HFFc6 (cell line): ENCODE measurements at places on chromosomes 12 and 14.
A peak's percentile ranks its signal among the peaks of the same experiment; 100 is the strongest.

- DNase-seq, result no peak
Measured at GRCh38 chr12:105836242-105836622, 302.5 kb downstream of the NUAK1 start.

- DNase-seq, result no peak
Measured at GRCh38 chr12:68114606-68115005, 44.9 kb downstream of the IFNG start.

- peak; percentile 36 for DNase-seq
Measured at GRCh38 chr14:104048758-104049507, 36.6 kb upstream of the ASPG start.

- DNase-seq, result peak; percentile 81
Measured at GRCh38 chr12:88207921-88208620, 66.0 kb downstream of the TMTC3 start.

GRCh38 chr12:10453156-10453555, at the start of gene KLRC1:
KLRC1 (minus strand) TSS chr12:10453377; CDS start chr12:10451156, 2,221 bp downstream.
- DNase-seq, result no peak

DNA sequence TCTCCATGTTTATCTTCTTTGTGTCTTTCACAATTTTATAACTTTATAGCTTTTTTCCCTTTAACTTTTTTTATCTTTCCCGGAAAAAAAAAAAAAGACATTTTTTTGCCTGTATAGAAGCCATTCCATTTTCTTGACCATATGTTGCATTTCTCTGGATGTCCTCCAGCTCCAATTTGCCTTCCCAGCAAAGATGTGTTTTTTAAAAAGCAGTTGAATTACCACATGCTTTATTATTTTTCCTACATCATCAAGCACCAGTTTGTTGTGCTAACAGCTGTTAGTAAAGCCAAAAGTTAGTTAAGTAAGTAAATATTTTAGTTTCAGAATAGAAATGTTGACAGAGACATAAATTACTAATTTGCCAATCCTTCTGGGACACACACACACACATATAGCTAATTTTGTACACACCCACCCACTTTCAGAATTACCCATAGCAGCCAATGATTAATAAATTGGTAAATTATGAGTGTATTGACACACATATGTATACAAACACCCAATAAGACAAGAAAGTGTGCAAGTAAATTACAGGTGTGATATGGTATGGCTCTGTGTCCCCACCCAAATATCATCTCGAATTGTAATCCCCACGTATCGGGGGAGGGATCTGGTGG, 118.3 kb downstream of the SLC38A6 start:
- no peak for DNase-seq

DNA sequence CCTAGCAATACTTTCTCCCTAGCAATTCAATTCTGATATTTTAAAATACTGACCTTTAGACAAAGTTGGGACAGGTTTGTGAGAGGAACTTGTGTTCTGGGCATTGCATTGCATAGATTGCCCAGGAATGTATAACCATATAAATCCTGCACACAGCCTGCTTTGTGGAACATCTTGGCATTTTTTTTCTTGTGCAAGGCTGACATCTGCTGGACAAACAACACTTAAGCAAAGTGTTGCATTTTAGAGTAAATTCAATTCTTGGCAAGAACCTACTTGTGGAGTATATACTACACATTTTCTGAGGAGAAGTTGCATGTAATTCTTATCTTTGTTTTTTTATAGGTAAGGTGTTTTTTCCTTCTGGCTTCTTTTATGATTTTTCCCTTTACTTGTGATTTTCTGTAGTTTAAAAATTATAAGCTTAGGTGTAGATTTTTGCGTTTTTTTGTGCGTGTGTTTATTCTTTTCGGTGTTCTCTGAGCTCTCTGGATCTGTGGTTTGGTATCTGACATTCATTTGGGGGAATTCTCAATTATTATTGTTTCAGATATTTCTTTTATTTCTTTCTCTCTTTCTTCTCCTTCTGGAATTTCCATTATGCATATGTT, 26.4 kb downstream of the TESPA1 start:
- DNase-seq, result peak; percentile 58

DNA sequence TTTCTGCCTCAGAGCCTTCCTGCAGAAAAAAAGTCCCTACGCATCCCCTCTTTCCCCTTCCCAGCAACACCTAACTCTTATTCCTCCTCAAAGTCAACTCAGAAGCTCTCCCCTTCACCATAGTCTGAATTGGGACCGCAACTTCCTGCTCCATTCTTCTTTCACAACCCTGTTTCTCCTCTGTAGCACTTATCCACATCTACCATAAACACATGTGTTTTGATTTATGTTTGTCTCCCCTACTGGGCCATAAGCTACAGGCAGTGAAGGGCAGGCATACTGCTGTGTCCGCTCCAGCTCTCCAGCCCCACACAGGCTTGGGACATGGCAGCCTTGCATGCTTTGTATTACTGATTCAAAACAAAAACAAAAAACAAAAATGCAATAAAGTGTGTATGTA, 5.9 kb downstream of the SDR9C7 start:
- no peak for DNase-seq

GRCh38 chr14:81453166-81453766, 53.1 kb upstream of the STON2 start:
- no peak for DNase-seq

DNA sequence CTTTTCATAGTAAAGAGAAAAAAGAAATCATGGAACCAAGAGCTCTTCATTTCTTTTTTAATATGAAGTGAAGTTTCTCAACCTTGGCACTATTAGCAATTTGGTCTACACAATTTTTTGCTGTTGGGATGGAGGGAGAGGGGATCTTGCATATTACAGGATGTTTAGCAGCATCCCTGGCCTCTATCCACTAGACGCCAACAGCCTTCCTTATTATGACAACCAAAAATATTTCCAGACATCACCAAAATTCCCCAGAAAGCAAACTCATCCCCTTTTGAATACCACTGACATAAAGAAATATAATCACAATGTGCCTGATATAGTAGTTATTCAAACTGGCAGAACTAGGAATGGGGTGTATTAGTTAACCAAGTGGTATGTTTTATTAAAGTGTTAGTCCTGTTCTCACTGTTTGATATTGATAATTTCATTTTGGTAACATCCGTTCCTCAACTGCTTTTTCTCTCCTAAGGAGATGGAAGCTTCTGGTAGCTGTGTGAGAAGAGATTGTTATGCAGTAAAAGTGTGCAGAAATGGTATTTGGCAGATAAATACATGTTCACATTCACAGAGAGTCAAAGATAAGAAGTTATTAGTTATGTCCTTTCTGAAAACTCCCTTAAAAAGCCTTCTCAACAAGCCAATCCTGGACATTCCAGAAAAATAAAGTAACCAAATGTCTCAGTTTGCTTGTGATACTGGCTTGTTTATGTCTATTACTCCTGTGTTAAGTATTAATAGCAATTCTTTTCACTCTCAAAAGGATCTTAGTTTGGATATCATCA, 699.9 kb downstream of the C12orf50 start:
- DNase-seq, result no peak

DNA sequence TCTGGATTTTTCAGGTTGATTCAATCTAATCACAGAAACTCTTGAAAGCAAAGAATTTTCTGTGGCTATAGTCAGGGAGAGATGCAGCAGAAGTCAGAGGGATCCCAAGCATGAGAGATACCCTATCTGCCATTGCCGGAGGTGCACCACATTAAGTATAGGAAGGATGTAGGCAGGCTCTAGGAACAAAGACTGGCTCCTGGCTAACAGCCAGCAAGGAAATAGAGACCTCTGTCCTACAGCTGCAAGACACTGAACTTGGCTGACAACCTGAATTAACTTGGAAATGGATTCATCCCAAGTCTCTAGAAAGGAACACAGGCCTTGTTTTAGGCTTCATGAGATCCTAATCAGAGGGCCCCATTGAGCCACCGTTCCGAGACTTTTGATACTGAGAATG, 364.9 kb upstream of the FLRT2 start:
- DNase-seq, result no peak

DNA sequence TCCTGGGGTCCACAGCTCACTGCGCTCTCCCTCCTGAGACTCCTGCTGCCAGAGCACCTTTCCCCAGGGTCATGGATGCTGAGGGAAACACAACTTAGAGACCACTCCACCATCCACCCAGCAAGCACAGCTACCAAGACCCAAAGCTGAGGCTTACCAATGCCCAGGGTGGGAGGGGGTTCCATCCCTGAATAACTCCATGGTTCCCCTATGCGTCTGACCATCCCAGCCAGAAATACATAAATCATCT, 36.3 kb downstream of the DAD1 start:
- no peak for DNase-seq

- DNase-seq, result peak; percentile 73
Measured at GRCh38 chr12:27865421-27865820, 85.4 kb upstream of the MANSC4 start.

GRCh38 chr14:101478096-101478495, 83.2 kb upstream of the DIO3 start:
- DNase-seq, result no peak

DNA sequence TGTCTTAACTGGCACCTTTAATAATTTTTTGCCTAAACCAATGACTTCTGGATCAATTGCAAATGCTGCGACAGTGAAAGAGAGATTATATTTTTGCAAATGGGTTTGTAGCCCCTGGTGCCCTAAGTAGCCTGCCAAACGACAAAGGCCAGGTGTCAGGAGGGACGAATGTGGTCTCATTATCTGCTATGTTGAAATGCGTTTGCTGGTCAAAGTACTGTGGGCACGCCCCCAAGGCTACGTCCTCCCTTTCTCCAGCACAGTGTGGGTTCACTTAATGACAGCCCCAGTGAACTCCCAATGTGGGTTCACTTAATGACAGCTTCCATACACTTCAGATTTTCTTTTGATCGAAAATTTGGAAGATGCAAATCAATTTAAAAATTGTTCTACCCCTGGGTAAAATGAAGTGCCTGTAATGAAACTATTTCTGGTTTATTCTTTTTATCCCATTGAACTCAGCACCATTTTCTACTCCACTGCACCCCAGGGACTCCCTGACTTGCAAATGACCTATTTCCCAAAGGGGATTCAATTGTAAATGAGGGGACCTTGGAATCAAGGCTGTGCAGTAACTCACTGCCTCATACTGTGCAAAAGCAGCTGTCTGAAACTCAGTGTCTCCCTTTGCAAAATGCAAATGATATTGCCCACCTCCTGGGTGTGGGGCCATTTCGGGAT, 1.4 kb downstream of the SERPINA11 start:
- no peak for DNase-seq

DNA sequence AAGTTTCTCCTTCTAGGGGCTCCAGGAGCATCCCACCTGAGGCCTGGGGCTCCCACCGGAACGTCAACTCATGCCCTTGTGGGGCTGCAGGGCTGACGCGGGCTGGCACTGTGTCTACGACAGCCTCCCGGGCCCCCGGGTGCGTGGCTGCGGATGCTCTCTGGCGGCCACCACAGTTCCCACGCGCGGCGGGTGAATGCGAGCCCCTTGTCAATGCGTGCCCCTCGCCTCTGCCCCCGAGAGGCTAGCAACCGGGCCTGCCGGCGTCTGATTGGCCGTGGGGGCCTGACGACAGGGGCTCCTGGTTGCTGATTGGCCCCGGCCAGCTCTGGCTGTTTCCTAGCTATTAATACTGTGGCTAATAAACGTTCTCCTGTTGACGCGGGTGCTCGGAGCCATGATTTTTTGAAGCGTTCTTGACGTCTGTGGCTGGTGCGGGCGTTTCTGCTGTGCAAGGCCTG, 1.8 kb upstream of the MEG3 start:
- DNase-seq, result no peak

- DNase-seq, result no peak
Measured at GRCh38 chr14:103882503-103883262, 35.3 kb upstream of the PPP1R13B start.

DNA sequence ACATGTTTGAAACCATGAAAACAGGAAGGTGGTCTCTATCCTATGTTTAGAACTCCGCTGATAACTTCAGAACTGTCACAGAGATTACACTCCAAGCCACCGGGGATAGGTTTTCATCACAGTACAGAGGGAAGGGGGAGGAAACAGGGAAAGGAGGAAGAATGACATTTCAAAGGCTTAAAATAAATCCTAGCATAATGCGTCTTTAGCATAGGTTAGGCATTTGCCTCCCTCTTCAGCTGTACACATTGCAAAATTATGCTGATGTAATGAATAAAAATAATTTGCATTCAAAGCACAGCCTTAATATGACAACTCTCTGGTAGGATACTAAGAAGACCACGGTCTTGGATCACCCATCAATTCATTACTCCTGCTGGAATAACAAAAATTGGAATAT, 54.3 kb upstream of the PYGL start:
- no peak for DNase-seq

- no peak for DNase-seq
Measured at GRCh38 chr12:6821591-6822425, at the start of gene GPR162. GPR162 (plus strand) TSS chr12:6821821; CDS start chr12:6823899, 2,078 bp downstream.

DNA sequence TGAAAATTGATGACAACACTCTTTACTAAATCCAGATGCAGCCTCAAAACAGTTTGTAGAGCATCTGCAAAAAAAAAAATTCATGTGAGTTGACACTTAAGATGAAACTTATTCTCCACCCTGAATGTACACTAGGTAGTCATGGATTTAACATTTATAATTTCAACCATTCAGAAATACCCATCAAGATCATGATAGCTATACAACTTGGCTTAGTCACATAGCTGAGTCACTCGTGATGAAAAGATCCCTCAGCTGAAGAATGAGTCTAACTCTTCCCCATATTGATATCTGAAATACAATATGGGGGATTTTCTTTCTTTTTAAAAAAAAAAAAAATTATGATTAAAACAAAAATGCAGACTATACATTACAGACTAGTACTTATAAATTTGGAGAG, 104.8 kb upstream of the PLEKHG7 start:
- DNase-seq, result peak; percentile 69

GRCh38 chr12:92886131-92886530, 43.0 kb downstream of the EEA1 start:
- DNase-seq, result no peak

DNA sequence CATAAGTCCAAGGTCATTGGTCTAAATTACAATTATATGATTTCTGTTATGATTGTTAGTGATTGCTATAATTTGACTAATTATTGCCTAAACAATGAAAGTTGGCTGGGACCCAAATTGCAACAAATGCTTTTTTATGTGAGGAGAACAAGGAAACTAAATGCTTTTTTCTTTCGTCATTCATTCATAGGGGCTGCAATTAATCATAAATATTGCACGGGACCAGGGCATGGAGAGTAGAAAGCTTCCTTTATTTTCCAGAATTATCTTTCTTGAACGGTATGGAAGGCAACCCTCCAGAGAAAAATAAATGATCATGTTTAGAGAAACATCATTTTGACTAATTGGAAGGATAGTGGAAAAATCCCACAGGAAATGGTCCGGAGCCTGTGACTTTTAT, 32.6 kb upstream of the ARHGAP5 start:
- no peak for DNase-seq

GRCh38 chr14:68939181-68939892, 39.8 kb downstream of the ACTN1 start:
- no peak for DNase-seq

DNA sequence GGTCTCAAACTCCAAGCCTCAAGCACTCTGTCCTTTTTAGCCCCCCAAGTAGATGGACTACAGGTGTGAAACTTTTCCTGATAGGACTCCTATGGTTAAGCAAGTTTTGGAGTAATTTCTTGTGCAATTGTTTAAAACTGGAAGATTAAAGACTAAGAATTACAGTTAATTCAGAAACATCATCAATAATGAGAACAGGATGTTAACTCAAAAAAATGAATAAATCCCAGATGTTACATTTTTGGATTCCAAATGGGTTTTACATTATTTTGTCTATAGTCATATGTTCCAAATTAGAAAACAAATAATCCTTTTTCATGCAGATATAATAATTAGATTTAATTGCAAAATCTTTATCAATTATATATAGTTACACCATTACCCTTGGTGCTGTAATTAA, 24.4 kb upstream of the KITLG start:
- no peak for DNase-seq
